Right kidney (tissue), 9 donors: ENCODE measurements at places on chromosomes 2 and 18.

DNA sequence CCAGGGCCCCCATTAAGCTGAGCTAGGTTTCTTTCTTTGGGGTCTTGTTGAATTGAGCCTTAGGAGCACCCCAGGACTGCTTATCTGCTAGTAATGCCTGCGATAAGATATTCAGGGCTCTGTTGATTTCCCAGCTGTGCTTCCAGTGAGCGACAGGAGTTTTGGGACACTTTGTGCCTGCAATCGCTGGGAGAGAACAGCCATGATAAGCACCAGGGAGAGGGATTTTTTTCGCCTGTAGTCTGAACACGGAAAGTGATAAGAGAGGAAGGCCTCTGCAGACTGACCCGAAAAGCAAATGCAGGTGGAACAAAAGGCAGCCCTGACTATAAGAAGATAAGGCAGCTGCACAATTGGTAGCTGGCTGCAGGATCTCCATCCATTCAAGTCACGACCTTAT, 244.3 kb downstream of the CNTNAP5 start:
- DNase-seq = no peak

DNA sequence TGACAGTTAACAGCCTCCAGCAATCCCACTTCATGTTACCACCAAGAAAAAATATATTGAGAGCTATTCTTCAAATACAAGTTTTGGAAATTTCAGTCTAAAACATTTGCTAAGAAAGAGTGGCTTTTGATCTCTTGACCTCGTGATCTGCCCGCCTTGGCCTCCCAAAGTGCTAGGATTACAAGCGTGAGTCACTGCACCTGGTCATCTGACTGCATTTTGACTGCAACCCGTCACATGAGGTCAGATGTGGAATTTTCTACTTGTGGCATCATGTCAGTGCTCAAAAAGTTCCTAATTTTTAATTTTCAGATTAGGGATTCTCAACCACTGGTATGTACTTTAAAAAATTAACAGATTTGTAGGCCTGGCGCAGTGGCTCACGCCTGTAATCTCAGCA, 9.1 kb upstream of the CLK1 start:
- no peak for DNase-seq

- no peak for DNase-seq
These were observed 44.9 kb downstream of the PSMG2 start for GRCh38 chr18:12747530-12748315.

DNA sequence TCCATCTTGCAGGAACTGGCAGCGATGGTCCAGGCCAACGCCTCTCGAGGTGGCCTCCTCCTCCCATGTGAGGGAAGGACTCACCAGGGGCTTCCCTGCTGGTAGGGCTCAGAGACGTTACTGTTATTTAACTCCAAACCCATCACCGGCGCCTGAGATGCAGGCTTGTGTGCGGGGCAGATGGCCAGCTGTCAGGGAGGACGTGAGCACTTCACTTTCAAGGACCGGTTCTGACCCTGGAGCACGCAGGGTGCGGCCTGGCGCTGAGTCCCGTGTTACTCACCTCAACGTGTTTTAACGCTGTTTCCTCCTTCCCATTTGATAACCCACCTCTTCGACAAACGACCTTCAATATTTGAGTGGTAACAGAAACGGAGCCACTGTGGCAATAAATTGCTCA, 350.2 kb downstream of the ZNF516 start:
- DNase-seq = no peak

DNA sequence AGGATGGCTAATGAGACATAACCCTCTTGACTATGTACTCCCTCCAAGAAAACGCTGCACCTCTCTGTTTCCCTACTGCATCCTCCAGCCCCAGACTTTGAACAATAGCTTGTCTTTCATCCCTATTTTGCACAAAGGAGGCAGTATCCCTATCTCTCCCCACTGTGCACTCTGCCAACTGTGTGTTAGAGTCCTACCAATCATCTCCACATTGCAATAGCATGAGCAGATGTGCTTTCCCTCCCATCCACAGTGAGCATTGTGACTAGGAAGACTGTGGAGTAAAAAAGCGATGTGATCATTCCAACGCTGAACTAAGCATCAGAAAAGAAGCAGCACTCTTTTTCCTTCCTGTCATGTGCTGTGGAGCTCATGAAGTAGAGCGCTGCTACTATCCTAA, 206.3 kb upstream of the GULP1 start:
- no peak for DNase-seq

DNA sequence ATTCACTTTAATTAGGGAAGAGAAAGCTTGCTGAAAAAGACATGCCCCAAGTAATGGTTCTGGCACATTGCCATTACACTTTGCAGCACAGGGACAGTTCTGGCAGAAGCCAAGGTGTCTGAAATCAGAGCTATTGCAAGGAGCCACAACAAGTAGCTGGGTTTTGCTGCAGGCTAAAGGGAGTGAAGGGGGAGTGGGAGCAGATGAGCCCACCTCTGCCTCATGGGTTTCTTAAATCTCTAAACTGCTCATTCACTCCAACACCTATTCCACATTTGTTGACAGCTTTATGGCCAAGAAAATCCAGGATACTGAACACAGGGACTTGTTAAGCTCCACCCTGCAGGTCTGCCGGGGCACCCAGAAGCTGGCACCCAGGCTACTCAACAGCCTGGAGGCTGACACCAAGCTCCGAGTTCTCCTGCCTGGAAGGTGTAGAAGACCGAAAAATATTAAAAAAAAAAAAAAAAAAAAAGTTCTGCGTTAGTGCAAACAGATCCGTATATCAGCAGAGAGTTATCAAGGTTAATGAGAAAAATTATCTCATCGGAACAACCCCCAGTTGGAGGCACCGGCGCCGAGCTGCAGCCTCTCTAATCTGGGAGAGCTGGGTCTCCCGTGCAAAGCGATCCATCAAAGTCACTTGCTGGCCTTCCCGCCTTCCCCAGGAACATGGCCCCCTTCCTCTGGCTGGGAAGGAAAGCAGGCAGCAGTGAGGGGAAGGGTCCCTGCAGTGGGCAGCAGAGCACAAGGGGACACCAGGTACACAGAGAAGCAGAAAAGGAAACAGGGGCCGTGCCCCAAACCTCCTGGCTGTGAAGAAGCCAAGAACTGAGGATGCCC, 123.7 kb downstream of the HNMT start:
- no peak for DNase-seq

GRCh38 chr2:11602563-11603204, 67.3 kb downstream of the NTSR2 start:
- no peak for DNase-seq

GRCh38 chr18:45163871-45164270, 451.4 kb upstream of the SLC14A2 start:
- no peak for DNase-seq

GRCh38 chr2:221676566-221677172, 104.6 kb upstream of the EPHA4 start:
- DNase-seq = no peak
